ENCODE measurements at places on chromosomes 11 and 22.

DNA sequence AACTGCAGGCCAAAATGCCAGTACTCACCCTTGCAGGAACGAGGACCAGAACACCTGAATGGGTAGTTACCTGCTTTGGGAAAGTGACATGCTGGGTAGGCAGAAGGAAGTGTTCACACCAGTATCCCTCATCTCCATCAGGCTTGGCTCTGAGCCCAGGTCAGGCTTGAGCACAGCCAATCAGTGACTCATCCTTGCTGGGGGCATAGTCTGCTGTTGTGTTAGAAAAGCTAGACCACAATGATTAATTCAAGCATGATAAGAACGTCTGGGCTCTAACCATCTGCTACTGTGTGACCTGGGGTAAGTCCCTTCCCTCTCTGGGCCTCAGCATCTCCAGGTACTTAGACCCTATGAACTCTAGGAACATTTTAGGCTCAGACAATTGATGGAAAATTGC lies 450.4 kb downstream of the MIAT start:
- no peak overlapping the region for H3K27ac ChIP-seq
- no peak overlapping the region for H3K4me3 ChIP-seq
- no peak for DNase-seq
- H3K4me1 ChIP-seq: no peaks in the 10 kb centered on the region
- peaks cover 9% of the 10 kb centered on the region for H3K27me3 ChIP-seq

GRCh38 chr11:57399221-57399620 lies 8.8 kb upstream of the PRG2 start:
- H3K36me3 ChIP-seq: peaks cover 9% of the 10 kb centered on the region
- H3K27me3 ChIP-seq: no peaks in the 10 kb centered on the region
- no peak overlapping the region for H3K4me3 ChIP-seq
- DNase-seq: no peak

DNA sequence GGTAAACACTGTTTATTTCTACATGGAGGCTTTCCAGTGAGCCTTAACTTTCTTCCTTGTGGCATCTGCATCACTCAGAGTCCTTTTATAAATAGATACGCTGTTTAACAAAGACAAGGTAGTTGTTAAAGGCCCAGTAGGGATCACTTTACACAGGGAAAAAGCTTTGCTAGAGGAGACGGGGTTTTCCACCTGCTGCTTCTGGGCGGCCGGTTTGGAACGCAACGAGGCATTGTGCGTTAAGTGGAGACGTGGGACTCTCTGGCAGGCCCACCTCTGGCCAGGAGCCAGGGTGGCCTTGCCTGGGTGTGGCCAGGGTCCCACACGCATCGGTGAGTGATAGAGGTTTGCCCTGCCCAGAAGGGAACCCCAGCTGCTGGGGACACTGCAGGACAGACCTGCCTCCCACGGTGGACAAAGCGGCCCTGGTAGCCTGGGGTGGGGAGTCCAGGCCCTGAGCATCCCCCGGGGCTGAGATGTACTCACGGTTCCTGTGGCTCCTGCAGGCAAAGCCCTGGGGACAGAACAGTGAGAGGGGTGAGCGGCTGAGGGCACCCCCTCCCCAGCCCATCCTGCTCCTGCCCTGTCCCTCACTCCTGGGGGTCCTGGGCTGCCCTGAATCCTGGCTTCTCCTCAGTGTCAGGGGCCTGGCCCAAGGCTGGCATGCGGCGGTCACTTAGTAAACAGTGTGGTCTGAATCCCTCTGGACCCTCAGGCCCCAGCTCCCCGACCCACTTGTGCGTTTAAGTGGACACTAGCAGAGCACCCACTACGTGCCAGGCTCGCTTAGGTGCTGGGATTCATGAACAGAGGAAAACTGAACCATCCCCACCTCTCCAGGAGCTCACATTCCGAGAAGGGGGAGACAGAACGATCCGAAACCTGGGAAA lies 4.2 kb downstream of the IL17REL start:
- no peak for DNase-seq
- H3K27me3 ChIP-seq: peaks cover 14% of the 10 kb centered on the region
- peaks cover 38% of the 10 kb centered on the region for H3K4me1 ChIP-seq
- H3K27ac ChIP-seq: peak overlapping the region; percentile 67

DNA sequence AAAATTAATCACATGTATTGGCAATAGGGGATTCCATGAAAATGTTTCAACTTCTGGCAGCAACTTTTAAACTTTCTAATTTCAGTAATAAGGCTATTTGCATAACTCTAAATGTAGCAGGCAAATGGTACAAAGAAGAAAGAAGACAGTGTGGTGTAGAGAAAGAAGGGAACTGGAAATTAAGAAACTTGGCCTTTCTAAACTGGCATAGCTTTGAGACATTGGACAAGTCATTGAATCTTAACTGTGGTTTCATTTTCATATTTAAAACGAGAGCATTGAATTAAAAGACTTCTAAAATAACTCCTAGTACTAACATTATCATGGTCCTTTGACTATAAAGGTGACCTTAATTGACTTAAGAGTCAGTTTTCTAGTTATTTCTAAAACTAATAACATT lies 125.0 kb downstream of the UVRAG start:
- peaks cover 14% of the 10 kb centered on the region for H3K36me3 ChIP-seq
- H3K4me3 ChIP-seq: no peak overlapping the region
- peaks cover 36% of the 10 kb centered on the region for H3K4me1 ChIP-seq
- H3K27ac ChIP-seq: peak overlapping the region; percentile 49

DNA sequence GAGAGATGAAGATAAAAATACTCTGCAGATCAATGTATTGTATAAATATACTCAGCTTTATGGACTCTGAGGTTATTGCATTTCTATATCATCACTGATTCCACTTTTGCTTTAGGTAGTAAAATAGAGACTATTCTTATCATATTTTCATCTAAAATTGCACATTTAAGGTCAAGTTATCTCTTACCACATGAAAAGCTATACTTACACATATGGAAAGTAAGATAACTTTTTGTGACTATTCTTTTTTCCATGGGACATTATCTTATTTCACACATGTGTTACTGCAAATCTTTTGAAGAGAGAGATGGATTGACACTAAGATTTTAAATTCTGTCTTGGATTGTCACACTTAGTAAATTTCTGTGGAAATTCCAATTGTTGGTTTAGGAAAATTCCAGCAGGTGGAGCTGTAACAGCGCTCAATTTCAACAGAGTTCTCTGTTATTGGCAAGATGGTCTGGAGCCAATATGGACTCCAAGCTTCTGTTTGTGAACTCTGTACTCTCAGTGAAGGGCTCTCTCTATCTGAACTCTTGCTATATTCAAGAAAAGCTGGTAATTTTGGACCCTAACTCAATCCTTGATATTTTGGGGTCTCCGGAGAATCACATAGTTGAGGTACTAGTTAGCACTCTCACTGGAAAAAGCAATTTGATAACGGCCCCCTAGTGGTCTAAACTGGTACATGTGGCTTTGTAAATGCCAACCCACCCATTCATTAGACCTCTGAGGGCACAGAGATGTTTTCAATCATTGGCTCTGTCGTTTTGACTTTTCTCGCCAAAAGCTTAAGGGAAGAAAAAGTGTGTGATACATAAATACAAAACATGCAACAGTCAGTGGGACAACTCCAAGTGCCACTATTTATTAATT lies 429.7 kb downstream of the ETS1 start:
- peak; percentile 39 for DNase-seq
- no peak overlapping the region for H3K27ac ChIP-seq
- H3K36me3 ChIP-seq: no peaks in the 10 kb centered on the region
- peak overlapping the region; percentile 73 for H3K4me3 ChIP-seq

- peak overlapping the region; percentile 94 for H3K27ac ChIP-seq
- no peaks in the 10 kb centered on the region for H3K27me3 ChIP-seq
- peaks cover 37% of the 10 kb centered on the region for H3K36me3 ChIP-seq
- H3K4me1 ChIP-seq: peaks cover 43% of the 10 kb centered on the region
- DNase-seq: peak; percentile 28
These were observed 585 bp upstream of the NADSYN1 start for GRCh38 chr11:71452199-71453036.

DNA sequence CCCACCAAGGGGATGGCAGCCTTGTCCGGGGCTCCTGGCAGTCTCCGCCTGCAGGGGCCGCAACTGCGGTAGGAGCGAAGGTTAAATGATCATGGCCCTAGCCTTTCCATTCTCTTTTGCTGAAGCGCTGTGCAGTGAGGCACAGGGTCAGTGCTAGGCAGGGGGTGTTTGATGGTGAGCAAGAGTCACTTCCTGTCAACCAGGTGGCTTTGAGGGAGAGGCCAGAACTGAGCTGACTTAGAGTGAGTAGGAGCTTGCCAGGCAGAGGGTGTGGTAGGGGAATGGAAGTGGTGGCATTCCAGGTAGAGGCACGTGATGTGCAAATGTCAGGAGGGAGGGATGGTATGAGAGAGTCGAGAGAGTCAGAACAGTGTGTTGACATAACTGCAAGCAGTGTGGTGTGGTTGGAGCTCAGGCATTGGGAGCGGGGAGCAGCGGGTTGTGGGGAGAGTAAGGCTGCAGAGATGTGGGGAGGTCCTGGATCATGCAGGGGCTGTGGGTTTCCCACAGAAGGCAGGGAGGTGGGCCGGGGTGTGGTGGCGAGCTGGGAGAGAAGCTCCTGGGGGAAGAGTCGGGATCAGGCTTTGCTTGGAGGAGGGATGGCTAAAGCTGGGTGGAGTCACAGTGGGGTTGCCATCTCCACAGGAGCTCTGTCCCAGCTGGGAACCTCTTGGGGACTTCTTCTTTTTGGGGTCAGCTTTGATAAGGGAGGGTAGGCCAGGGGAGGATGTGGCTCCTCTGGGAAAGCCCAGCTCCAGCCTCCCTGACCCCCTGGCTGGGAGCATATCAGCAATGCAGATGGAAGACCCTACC lies 33.3 kb downstream of the AMPD3 start:
- no peaks in the 10 kb centered on the region for H3K27me3 ChIP-seq
- peaks cover 43% of the 10 kb centered on the region for H3K4me1 ChIP-seq
- DNase-seq: peak; percentile 14
- H3K36me3 ChIP-seq: peaks cover 64% of the 10 kb centered on the region
- H3K4me3 ChIP-seq: peak overlapping the region; percentile 64

DNA sequence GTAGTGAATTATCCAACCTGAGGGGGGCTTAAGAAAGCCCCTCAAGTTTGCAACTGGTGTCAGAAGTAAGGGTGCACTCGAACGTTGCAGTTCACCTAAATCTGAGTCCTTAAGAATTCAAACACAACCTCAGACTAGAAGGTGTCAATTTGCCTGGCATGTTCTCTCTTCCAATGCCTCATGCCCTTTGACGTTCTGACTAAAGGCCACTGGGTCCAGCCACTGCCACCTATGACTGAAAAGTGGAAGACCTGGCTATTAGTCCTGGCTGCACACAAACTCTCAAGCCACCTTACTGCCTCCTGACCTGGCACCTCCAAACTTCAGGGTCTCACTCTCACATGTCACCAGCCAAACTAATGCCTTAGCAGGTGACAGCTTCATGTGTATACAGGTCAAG lies 8.0 kb downstream of the APOL4 start:
- DNase-seq: no peak
- peaks cover 13% of the 10 kb centered on the region for H3K4me1 ChIP-seq
- no peak overlapping the region for H3K4me3 ChIP-seq
- H3K27me3 ChIP-seq: peaks cover 26% of the 10 kb centered on the region
- no peaks in the 10 kb centered on the region for H3K36me3 ChIP-seq

DNA sequence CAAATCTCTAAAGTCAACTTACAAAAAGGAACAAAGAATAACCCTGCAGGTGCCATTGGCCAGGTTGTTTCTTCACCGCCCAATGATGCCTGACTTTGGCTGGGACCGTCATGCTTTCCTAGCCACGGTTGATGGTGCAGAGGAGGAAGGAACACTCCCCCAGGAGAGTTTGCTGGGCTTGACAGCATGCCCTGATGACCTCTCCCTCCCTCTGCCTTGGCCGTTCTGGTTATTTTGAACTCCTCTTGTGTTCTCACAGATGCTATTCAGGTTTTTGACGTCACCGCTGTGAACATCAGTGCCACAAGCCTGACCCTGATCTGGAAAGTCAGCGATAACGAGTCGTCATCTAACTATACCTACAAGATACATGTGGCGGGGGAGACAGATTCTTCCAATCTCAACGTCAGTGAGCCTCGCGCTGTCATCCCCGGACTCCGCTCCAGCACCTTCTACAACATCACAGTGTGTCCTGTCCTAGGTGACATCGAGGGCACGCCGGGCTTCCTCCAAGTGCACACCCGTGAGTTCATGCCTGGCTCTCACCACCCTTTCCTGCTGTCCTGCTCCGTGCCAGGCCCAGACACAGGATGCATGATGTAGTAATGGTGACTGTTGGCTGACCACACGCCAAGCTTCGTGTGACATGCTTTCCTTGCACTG lies 89.0 kb upstream of the OR4B1 start:
- DNase-seq: no peak
- H3K27me3 ChIP-seq: no peaks in the 10 kb centered on the region
- peak overlapping the region; percentile 54 for H3K27ac ChIP-seq
- peaks cover 40% of the 10 kb centered on the region for H3K36me3 ChIP-seq

GRCh38 chr22:34038801-34039555 lies 118.7 kb upstream of the LARGE1 start:
- H3K4me3 ChIP-seq: no peak overlapping the region
- no peak for DNase-seq

DNA sequence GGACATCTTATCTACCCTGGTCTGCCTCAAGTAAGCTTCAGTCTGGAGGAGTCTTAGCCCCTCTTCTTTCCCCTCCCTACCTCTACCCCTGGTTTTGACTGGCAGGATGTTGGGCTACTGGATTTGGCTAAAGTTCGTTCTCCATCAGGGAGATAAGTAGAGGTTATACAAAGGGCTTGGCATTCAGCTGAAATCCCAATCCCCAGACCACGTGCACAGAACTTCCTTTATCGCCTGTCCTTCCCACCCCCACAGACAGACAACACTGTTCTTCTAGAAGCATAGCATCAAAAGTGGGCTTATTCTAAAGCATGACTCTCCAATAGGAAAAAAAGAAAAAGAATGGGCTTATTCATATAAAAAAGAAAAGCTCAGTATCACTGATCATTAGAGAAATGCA lies 7.8 kb downstream of the PRG3 start:
- no peak overlapping the region for H3K27ac ChIP-seq
- no peak overlapping the region for H3K4me3 ChIP-seq
- H3K4me1 ChIP-seq: peaks cover 4% of the 10 kb centered on the region
- DNase-seq: no peak
- peaks cover 14% of the 10 kb centered on the region for H3K27me3 ChIP-seq

- no peaks in the 10 kb centered on the region for H3K36me3 ChIP-seq
- no peak overlapping the region for H3K27ac ChIP-seq
- H3K4me3 ChIP-seq: no peak overlapping the region
- no peaks in the 10 kb centered on the region for H3K4me1 ChIP-seq
These were observed 39.3 kb downstream of the SLC5A1 start for GRCh38 chr22:32082331-32082730.

GRCh38 chr11:83612891-83613766 lies 327.0 kb upstream of the CCDC90B start:
- H3K4me1 ChIP-seq: peaks cover 8% of the 10 kb centered on the region
- no peaks in the 10 kb centered on the region for H3K36me3 ChIP-seq
- peaks cover 11% of the 10 kb centered on the region for H3K27me3 ChIP-seq
- H3K27ac ChIP-seq: no peak overlapping the region

- H3K4me1 ChIP-seq: no peaks in the 10 kb centered on the region
- no peak overlapping the region for H3K4me3 ChIP-seq
- peaks cover 20% of the 10 kb centered on the region for H3K27me3 ChIP-seq
- no peak for DNase-seq
These were observed 125.8 kb upstream of the ARHGAP42 start for GRCh38 chr11:100561323-100561722.

- H3K27me3 ChIP-seq: no peaks in the 10 kb centered on the region
- DNase-seq: no peak
- no peak overlapping the region for H3K4me3 ChIP-seq
- H3K36me3 ChIP-seq: peaks cover 6% of the 10 kb centered on the region
- no peak overlapping the region for H3K27ac ChIP-seq
- H3K4me1 ChIP-seq: no peaks in the 10 kb centered on the region
These were observed 40.5 kb downstream of the MTMR2 start for GRCh38 chr11:95883381-95883780.

Measured in stimulated activated naive B cell treated with anti-CD40 and anti-IgM and Interleukin-4, amounts not matched to agents 10 μg/mL and 1 μg/mL and 100 μg/mL, for 72 hours (primary cell).